ENCODE measurements at places on chromosomes 13 and 19.

- DNase-seq: peak; percentile 63
Observed at GRCh38 chr13:27375686-27376326, 48.6 kb upstream of the GTF3A start.

- DNase-seq: no peak
Observed at GRCh38 chr13:49265822-49266221, 18.1 kb downstream of the CDADC1 start.

DNA sequence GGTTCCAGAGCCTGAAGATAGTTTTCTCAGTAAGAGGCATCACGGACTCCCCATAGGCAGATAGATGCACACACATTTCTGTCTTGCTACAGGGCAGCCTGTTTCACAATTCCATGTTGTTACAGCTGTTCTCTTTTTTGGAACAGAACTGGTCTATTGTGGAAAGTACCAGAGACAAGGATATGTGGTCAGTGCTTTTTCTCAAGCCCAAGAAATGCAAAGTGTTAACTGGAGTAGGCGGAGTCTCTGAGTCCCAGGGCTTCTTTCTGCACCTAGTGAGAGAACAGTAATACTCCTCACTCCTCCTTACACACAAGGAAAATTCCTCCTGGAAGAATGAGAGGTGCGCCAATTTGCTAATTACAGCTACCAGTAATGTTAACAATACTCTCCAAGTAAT lies 141.6 kb upstream of the ARGLU1 start:
- no peak for DNase-seq

GRCh38 chr19:20471431-20471830 lies 94.2 kb downstream of the ZNF737 start:
- DNase-seq: no peak

DNA sequence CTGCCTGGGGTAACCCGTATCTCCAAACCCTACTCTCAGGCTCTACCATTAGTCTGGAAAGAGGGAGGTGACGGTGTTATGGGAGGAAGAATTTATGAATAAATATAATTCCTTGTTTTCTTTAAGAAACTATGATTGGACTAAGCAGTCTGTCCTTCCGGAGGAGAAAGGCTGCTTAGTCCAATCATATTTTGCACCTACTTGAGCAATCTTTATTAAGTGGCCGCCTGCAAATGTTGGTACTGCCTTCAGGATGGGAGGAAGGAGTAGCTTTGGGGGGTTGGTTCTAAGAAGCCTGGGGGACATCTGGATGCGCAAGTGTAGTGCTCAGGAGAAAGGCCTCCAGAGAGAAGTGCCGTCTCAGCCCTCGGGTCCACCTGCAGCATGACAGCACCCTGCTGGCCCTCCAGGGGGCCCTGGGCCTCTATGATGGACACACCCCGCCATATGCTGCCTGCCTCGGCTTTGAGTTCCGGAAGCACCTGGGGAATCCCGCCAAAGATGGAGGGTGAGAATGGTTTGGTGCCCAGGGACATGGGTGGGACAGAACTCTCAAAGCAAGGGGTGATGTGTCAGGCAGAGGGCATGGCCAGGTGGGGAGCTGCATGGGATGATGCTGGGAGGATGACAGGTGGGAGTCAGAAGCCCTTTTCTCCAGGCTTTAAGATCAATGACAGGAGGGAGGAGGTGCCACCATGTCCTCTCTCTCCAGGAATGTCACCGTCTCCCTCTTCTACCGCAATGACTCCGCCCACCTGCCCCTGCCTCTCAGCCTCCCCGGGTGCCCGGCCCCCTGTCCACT lies 4.1 kb downstream of the ACP4 start:
- no peak for DNase-seq

- DNase-seq: no peak
Observed at GRCh38 chr13:46553521-46553885, 533 bp downstream of the LRCH1 start.

DNA sequence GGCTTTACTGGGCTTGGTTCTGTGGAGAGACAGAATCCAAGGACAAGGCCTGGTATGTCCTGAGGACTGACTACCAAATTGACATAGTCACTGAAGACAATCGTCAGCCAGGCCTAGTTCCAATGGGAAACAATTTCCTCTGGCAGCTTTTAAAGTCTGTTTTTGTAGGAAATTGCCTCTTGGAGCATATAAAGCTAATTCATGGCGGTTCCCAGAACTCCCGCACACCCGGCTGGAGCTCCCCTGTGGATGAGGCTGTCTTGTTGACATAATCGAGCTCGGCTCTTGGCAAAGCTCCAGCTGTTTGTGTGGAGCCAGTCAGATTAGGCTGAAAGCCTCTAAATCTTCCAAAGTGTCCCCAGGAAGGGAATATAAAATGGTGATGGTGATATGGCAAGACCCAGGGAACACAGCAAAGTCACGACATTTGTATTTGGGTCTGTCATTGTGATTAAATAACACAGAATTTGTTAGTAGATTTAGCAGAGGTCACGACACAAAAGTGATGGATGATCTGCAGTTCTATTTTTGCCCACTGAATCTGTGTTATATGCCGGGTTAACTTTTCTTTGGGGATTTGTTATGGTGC lies 395.0 kb downstream of the PCDH9 start:
- DNase-seq: peak; percentile 88

GRCh38 chr13:52743569-52743968 lies 3.9 kb upstream of the CNMD start:
- no peak for DNase-seq

- DNase-seq: peak; percentile 67
Observed at GRCh38 chr19:49017666-49018351, 918 bp upstream of the LHB start.

DNA sequence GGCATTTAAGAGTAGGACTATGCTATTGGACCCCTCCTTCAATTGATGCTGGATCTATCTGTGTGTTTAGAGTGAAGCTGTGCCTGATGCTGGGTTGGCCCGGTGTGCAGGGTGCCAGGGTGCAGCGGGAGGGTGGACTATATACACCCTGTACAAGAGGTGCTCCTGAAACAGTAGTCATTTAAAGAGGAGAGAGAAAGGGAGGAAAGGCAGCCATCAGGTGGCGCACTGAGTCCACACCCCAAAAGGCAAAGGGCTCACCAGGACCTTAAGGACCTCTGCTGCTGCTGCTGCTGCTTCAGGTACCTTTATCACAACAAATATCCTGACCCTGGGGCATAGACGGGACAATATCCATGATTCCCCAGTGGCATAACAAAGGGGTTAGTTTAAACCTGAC lies 39.4 kb downstream of the ZNF136 start:
- DNase-seq: peak; percentile 51

- DNase-seq: no peak
Observed at GRCh38 chr19:12331211-12331941, 2.1 kb downstream of the ZNF563 start.

DNA sequence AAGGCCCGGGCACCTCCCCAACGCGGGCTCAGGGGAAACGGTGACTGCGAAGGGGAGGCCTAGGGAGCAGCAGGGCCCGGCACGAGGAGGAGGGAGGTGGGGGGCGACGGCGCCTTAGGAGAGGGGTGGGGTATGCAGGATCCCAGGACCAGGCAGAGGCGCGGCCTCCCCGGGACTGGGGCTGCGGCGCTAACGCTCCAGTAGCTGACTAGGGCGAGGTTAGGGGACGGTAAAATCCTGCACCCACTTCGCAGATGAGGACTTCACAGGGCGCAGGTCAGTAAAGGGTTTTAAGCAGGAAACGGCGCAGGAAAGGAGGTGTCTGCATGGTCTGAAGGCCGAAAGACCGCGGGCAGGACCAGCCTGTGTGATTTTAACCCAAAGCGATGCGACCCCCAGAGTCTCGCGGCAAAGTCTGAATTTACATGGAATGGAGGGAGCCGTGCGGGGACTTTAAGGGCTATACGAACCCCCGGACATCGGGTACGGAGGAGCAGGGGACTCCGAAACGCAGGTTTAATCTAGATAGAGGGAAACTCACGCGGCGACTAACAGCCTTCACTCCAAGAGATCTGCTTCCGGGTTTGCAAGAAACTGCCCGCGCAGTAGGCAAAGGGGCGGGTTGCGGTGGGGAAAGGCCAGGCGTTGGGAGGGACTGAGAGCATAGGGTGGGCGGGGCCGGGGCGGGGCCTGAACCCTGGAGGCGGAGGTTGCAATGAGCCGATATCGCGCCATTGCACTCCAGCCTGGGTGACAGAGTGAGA lies at the start of gene ZNF665:
TSS of gene ZNF665 (minus strand) at position 588 of the 764 bp plus-strand sequence. CDS start 10,460 bp downstream, outside the sequence.
- peak; percentile 91 for DNase-seq

DNA sequence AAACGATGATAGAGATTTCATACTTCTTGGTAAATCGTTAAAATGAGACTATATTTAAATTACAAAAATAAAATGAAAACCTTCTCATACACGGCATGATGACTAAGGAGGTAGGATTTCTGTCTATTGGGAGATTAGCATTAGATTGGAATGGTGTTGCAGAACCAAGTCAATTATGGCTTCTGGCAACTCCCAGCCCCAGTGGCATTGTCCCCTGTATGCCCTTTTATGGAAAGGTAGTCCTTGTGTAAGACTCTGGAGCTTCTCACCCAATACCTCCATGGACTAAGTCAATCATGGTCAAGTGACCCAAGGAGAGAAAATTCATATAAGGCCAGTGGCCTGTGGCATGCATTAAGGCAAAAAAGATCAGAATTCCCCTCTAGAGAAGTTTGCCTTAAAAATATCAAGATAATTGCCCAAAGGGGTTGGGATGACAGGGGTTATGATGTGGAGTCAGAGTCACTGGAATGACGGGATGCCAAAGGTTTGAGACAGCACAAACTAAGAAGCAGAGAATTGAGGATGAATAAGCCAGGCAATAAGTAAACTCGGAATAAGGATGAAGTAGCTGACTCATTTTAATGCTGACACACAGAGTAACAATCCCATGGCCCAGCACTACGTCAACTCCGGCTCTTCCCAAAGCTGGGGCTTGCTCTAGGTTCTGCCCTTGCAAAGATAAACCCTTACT lies 57.8 kb upstream of the POSTN start:
- no peak for DNase-seq

DNA sequence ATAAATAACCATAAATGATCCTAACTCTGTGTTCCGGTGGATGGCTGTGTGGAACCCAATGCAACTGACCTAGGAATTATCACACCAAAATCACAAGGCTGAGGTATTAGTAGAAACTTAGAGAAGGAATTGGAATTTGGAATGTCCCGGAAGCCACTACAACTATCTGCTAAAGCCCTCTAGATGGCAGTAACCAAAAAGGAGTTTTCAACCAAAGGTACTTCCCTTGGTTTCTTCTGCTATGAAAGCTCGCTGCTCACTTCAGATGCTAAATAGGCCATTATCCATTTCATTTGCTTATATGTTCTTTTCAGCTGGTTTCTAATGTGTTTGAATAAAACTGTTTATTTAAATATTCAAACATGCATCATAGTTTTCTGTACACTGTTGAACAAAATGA lies 1589.1 kb upstream of the SPRY2 start:
- no peak for DNase-seq

GRCh38 chr13:96744367-96745331 lies 249.6 kb downstream of the OXGR1 start:
- no peak for DNase-seq

DNA sequence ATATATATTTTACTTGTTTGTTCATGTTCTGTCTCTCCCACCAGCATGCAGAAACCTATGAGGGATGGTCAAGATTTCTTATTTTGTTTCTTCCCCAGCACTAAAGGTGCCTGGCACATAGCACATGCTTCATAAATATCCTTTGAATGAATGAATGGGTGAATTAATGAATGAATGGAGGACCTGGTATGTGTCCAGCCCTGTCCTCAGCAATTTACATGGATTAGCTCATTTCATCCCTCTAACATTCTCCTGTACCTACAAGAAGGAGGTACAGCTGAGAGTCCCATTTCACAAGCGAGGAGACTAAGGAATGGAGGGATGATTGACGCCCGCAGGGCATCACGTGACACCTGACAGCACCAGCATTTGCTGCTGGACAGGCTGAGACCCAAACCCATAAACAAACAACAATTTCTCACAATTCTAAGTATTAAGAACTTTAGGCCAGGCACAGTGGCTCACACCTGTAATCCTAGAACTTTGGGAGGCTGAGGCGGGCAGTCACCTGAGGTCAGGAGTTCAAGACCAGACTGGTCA lies 6.8 kb upstream of the BCAT2 start:
- DNase-seq: no peak

DNA sequence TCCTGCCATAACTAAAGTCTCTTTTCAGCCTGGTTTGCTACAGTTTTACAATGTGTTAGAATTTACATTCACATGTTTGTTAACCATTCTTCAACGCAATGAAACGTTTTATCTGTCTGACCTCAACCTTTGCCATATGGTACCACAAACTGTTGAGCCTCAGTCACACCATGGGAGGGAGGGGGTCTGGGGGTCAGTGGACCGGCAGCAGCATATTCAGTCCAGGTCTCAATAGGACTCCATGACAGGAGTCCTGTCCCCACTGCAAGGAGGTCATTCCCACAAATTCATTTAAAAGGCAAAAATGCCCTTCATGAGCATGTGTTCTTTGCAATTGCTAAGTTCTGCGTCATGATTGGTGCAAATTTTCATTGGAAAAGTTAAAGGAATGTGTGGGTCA lies 66.6 kb upstream of the OLFM4 start:
- DNase-seq: no peak

DNA sequence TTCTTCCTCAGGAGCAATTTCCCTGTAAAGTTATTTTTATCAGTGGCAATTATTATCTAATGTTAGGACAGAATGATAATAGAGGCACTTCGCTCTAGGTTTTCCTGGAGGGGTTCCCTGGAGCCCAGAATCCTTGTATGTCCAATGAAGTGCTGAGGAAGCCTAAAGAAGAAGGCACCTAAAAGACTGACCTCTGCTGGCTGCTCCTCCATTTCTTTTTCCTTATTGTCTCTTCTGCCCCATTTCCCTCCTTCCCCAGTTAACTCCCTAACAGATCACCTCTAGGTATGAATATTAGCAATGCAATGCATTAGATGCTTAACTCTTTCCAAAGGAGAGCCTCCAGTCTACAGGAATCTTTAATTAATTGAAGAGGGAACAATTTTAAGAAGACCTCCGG lies 985.4 kb downstream of the DIAPH3 start:
- no peak for DNase-seq

DNA sequence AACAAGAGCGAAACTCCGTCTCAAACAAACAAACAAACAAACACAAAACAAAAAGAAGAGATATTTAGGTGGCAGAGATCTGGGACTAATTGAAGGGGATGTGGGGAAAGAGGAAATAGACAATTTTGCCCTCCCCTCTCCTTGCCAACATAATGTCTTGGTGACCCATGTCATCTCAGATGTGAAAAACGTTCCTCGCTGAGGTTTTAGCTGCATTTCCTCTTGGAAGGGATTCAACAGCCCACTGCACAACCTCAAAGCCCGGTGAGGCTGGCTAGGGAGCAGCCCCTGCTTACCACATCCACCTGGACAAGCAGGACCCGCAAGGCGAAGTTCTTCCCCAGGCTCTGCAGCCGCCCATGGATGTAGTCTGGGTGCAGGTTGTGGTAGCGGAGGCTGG lies 4.9 kb downstream of the ERCC1 start:
- no peak for DNase-seq

GRCh38 chr19:47663435-47663910 lies 49.7 kb upstream of the EHD2 start:
- no peak for DNase-seq

GRCh38 chr19:2588081-2588777 lies 112.3 kb downstream of the GADD45B start:
- peak; percentile 77 for DNase-seq

DNA sequence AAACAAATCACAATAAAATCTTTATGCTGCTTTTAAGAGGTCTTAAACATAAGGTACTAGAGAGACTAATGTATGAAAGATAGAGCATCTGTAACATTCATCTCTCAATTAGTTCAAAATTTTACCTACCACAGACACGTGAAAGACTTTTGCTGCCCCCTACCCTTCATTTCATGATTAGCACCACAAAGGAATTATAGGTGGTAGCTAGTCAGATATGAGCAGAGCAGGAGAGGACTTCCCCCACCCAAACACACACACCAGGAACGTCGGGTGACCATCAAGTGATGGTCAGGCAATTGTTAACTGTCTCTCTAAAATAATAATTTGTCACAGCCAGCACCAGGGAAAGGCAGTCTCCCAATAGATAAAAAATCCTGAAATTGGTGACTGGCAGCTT lies 1531.7 kb upstream of the SPRY2 start:
- DNase-seq: no peak

All from left ventricle myocardium superior (tissue), 1 donor.